ENCODE measurements at places on chromosomes 11 and 22. TPM values are rescaled to one million over a fixed set of nuclear protein-coding genes. Genes with fewer than 3 reads are reported as not detected.

GRCh38 chr11:117837791-117838190 lies 13.2 kb upstream of the FXYD2 start:
- no peak overlapping the region for H3K4me3 ChIP-seq
- peaks cover 7% of the 10 kb centered on the region for H3K27me3 ChIP-seq
- H3K36me3 ChIP-seq: peaks cover 43% of the 10 kb centered on the region

- H3K27ac ChIP-seq: no peak overlapping the region
- H3K27me3 ChIP-seq: no peaks in the 10 kb centered on the region
- no peak for DNase-seq
- peaks cover 28% of the 10 kb centered on the region for H3K4me1 ChIP-seq
Observed at GRCh38 chr11:48036011-48036410, 55.7 kb downstream of the PTPRJ start.

DNA sequence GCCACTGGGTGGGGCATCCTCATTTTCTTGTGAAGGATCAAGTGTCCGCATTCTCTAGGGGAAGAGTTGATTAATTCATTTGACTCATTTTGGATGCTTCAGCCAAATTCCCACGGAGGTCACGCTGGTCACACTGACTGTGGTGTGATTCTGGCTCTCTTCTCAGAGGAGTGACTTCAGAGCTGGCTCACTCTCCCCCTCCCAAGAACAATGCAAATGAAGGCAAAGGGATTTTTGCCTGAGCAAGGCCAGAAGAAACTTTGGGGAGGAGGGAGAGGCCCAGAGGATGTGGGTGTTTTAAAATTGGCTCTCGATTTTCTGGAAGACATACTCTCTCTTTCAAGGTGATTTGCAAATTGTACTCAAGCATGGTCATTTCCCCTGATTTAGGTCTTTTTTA lies 51.1 kb upstream of the LMO2 start:
- peak; percentile 28 for DNase-seq
- no peaks in the 10 kb centered on the region for H3K36me3 ChIP-seq
- H3K27me3 ChIP-seq: no peaks in the 10 kb centered on the region
- no peak overlapping the region for H3K4me3 ChIP-seq
- peaks cover 35% of the 10 kb centered on the region for H3K4me1 ChIP-seq

TNNT3 gene
- total RNA-seq: 30.7 TPM

DNA sequence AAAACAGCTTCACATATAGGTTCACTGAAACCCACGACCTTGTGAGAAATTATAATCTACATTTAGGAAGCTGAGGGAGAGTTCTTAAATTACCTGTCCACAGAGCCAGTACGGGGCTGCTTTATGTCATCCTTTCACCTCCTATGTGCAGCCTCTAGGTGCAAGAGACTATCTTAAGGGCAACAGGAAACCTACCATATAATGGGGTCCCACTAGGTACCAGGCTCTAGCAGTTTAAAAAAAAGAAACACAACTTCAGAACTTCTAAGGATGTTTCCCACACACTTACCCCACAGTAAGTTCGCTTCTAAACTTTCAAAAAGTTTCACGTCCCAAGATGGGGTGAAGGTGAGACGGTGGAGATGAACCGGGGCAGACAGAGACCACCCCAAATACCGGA lies 573 bp downstream of the STK33 start:
- no peaks in the 10 kb centered on the region for H3K36me3 ChIP-seq
- peaks cover 15% of the 10 kb centered on the region for H3K4me1 ChIP-seq
- peaks cover 47% of the 10 kb centered on the region for H3K27me3 ChIP-seq
- DNase-seq: no peak

MRGPRX4 gene
- not detected for total RNA-seq

DNA sequence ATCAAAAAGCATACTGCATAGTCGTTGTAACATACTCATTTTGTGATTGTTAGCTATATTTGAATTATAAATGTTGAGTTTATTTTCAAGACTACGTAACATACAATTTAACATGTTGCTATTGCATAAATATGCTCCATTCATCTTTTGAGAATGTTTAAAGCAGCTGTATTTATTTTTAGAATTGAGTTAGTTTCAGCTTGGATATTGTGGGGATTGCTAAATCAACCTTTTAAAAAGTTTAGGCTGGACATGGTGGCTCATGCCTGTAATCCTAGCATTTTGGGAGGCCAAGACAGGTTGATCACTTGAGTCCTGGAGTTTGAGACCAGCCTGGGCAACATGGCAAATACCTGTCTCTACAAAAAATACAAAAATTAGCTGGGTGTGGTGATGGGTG lies 288.1 kb downstream of the DYNC2H1 start:
- H3K27ac ChIP-seq: no peak overlapping the region
- H3K36me3 ChIP-seq: peaks cover 16% of the 10 kb centered on the region
- no peaks in the 10 kb centered on the region for H3K27me3 ChIP-seq
- no peak overlapping the region for H3K4me3 ChIP-seq

DNA sequence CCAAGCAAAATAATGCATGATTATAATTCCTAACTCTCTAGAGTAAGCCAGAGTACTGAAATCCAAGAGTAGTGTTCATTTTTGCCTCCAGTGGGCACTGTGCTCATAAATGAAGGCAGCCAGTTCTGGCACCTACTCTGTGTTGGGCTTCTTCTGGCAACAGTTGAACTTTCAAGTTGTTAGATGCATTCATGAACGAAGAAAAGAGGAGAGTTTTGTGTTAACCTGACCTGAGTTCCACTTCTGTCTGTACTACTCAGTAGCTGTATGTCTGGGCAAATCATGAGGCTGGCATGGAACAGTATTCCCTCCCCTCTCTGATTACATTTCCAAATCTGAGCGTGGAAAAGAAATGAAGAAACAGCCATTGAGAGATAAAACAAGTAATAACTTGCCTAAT lies 20.3 kb upstream of the TENM4 start:
- H3K36me3 ChIP-seq: no peaks in the 10 kb centered on the region
- DNase-seq: no peak
- peaks cover 44% of the 10 kb centered on the region for H3K27me3 ChIP-seq
- no peak overlapping the region for H3K4me3 ChIP-seq
- peaks cover 4% of the 10 kb centered on the region for H3K4me1 ChIP-seq

C1QTNF4 gene
- 0.58 TPM for total RNA-seq

- H3K36me3 ChIP-seq: no peaks in the 10 kb centered on the region
- no peaks in the 10 kb centered on the region for H3K4me1 ChIP-seq
- H3K27ac ChIP-seq: no peak overlapping the region
- no peak for DNase-seq
- no peak overlapping the region for H3K4me3 ChIP-seq
Observed at GRCh38 chr11:111066846-111067245, 178.7 kb upstream of the POU2AF2 start.

DNA sequence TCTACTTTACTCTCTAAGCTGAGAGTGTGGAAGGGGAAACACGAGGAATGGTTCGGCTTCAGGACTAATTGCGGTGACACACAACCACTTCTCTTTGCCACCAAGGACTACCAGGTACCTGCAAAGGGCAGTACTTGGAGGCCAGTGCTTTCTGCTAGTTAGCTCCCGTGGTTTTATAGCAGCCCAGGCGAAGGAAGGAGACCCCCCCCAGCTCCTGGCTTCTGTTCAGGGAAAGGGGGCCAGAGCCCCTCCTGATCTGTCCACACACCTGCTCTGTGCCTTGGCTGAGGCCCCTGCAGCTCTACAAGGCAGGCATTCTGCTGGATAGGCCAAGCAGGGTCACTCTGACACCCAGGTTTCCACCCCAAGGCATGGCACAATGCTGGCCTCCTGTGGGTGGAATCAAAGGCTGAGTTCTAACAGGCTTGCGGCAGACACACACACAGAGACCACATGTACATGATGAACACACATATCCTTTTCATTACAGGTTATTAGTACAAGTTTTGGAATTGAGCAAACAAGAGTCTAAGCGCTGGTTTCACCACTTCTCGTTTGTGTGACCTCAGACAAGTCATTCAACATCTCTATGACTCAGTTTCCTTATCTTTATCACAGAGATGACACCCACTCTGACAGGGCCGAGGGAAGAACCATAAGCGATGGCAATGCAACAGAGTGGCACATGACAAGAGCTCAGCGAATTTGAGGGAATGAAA lies 7.5 kb downstream of the SERPIND1 start:
- H3K27ac ChIP-seq: no peak overlapping the region

TRPM5 gene
- total RNA-seq: not detected

GLYAT gene
- total RNA-seq: not detected
